Activated T-cell treated with anti-CD3 and anti-CD28 coated beads for 48 hours (primary cell): ENCODE measurements at places on chromosomes 6 and 20.

DNA sequence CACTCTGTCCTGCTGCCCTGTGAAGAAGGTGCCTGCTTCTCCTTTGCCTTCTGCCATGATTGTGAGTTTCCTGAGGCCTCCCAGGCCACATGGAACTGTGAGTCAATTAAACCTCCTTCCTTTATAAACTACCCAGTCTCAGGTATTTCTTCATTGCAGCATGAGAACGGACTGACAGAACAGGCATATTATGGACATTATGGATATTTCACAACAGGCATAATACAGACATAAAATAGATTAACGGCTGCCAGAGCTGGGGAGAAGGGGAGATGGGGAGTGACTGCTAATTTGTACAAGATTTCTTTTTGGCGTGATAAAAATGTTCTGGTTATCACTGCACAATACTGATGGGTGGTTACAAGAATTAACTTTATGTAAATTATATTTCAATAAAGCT is 29.4 kb downstream of the TRPC4AP start:
- DNase-seq: no peak

GRCh38 chr6:89693207-89693606 is 54.7 kb upstream of the LYRM2 start:
- DNase-seq: no peak

DNA sequence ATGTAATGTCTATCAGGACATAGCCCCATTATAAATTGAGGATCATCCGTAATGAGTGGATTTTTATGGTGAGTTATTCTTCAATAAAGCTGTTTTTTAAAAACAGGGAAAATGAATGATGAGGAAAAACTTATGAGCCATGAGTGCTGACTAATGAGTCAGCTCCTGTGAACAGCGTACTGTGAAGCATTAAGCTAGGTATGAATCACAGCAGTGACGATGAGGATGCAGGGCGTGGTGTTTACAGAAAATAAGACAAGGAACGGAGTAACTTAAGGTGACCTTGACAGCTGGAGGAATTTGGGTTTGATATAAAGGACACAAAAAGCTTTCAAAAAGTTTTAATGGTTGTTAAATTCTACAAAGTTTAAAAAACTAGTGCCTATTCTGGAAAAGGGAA is 96.3 kb downstream of the FOXF2 start:
- DNase-seq: no peak

- DNase-seq: no peak
Observed at GRCh38 chr6:137390334-137390733, 103.9 kb downstream of the OLIG3 start.

DNA sequence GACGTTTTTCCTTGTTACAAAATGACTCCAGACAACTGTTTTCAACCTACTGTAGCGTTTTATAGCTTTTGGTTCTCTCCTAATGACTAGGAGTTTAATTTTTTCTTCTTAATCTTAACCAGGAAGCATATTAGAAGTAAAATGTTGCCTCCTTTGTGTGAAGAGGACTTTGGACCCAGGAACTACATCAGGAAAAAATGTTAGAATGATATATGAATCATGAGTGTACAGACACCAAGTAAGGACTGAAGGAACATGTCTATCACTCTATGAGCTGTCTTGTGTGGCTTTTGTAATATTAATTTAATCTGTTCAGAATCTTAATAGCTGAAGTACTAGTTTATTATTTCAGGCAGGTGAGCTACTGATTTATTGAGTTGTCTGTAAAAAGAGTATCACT is 71.0 kb upstream of the MARCKS start:
- DNase-seq: no peak

DNA sequence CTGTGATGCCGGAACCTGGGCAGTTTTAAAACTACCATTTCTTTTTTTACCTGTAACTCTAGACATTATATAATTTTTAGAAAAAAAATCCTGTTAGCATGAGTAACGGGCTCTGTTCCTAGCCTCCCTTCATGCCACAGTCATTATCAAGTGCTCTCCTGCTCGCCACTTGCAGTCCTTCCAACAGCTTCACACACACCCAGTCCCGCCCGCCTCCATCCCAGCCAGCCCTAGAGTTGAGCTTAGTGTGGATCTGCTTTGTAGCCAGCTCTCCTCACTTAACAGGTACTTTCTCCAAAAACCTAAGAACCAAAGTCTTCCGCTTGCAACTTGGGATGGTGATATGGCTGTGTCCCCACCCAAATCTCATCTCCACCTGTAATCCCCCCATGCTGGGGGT is 51.5 kb downstream of the EZR start:
- DNase-seq: no peak

- no peak for DNase-seq
Observed at GRCh38 chr20:46883892-46884291, 10.8 kb upstream of the EYA2 start.

- DNase-seq: no peak
Observed at GRCh38 chr6:16450285-16450684, 211.9 kb downstream of the GMPR start.

DNA sequence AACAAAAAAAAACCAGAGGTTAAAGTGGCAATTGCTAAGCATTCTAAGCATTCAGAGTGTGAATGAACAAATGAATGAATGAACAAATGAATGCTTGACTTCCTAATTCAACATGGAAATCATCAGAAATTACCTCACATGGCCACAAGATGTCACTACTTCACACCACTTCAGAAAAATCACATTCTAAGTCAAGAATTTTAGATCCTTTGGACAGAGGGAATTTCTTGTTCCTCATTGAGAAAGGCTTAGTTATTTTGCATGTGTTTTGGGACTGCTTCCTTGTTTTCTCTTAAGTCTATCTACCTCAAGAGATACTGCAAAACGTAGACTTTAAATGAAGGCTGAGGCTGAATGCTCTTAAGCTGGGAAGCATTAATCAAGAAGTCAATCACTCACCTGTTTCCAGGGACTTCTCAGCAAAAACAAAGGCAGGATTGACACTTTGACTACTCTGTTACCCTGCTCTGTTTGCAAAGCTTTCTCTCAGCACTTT is 120.2 kb downstream of the MBOAT1 start:
- DNase-seq: no peak
